Left cardiac atrium (tissue), 4 donors: ENCODE measurements at places on chromosomes 1 and 21. TPM values are rescaled to one million over a fixed set of nuclear protein-coding genes. Genes with fewer than 3 reads are reported as not detected.

- peak; percentile 37 for DNase-seq
Measured at GRCh38 chr1:108057541-108057940, 92.6 kb upstream of the VAV3 start.

- no peak for DNase-seq
Measured at GRCh38 chr1:72105201-72105600, 177.1 kb downstream of the NEGR1 start.

- DNase-seq = no peak
Measured at GRCh38 chr1:95118067-95118499, 928 bp downstream of the TLCD4 start.

DNA sequence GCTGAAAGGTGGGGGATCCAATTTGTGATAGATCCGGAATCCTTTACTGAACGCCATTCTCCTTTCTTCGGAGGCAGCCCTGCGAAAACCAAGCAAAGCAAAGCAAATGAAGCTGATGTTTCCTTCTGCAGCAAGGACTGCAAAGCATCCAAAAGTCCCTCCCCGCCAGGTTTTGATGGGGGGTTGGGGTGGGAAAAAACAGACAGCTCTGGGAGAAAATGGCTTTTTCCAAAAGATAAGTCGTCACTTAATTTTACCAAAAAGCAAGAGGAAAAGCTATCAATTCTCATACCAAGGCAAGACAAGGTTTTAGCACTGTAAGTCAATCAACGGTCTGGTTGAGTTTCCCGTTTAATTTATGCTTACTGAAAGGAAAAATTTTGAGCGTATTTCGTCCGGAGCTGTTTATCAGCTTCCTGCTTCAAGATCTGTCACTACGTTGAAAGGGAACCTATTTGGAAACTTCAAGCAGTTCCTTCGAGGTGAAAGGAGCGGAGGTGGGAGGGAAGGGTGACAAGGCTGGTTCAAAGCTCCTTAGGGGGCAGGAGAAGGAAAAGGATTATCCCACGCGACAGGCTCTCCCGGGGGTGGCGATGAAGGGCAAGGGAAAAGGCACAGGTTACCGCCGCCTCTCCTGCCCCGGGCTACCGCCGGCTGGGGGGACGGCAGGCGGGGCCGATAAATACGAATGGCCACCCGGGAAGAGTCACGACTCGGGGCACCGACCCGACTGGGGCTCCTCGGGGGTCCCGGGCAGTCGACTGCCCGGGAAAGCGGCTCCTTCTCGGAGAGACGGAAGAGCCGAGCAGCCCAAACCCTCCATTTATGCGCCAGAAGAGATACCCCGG, 750 bp downstream of the SYNJ1 start:
- DNase-seq = no peak

DNA sequence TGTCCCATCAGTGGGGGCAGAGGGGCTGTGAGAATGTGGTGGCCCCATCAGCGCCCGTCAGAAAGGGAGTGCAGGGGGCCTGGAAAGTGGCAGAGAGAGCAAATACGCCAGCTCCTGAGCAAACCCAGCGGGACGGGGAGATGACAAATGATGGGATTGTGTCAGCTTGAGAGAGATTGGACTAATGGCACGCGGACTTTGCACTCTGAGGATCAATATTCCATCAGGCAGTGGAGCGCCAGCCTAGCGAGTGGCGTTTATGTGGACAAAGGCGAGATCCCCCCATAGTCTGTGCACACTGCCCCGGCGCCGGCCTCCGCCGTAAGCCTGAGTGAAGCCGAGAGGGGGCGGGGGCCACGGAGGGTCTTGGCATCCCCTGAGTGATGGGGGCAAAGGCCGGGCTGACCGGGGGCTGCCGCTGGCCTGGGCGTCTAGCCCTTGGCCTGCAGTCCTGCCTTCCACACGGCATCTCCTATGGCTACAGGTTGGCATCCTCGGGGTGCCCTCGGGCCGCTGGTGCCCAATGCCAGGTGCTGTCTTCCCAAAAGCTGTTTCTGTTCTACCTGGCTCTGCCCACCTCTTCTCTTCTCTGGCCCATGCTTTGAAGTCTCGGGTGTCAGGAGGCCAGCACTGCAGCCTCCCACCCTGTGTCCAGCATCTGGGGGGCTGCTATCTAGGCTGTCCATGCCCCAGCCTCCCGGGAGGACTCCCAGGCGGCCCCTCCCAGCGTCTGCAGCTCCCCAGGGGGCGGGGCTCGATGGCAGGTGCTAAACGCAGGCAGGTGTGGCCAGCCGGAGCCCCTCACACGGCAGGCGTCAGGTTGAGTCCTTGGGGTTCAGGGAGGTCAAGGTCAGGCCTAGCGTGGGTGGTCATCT, 46.5 kb downstream of the PRDM16 start:
- DNase-seq = no peak

- DNase-seq = peak; percentile 37
Measured at GRCh38 chr21:31781737-31782136, 49.8 kb upstream of the SCAF4 start.

DNA sequence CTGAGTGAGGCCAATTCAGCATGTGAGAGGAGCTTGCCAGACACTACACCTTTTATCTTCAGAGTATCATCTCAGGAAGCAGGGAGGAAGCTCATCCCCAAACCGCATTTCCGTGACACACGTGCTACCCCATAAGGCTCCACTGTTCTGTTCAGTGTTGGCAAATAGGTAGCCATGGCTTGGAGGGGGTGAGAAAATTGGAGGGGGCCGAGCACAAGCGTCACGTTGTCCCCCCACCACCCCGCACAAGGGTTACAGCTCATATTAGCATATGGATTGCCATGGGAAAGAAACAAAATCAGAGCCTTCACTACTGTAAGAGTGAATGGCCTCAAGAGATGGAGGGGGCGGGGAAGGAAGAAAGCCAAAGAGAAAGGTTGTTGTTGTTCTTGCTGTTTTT, 46.7 kb downstream of the OLIG1 start:
- no peak for DNase-seq

DNA sequence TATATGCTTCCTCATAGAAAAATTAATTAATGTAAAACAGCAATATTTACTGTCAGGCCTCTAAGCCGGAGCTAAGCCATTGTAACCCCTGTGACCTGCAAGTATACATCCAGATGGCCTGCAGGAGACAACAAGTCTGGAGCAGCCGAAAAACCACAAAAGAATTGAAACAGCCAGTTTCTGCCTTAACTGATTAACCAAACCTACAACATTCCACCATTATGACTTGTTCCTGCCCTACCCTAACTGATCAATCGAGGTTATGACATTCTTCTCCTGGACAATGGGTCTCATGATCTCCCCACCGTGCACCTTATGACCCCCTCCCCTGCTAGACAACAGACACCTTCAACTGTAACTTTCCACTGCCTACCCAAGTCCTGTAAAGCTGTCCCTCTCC, 205.8 kb upstream of the DUSP10 start:
- DNase-seq = no peak

DNA sequence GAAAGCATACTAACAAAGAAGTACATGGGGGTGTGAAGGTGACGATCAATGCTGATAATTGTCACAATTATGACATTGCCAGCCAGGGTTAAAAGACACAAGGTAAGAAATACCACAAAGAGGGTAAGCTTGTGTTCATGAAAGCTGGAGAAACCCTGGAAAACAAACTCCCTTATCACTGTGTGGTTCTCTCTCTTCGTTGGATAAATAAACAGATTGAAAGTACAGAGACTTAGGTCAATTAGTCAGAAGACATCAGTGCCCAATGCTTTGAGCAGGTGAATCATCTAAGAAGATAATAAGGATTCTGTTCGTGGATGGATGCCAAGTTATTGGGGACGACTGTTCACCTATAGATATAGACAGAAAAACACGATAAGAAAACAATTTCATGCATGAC, 22.4 kb upstream of the FCER1A start:
- DNase-seq = no peak

DNA sequence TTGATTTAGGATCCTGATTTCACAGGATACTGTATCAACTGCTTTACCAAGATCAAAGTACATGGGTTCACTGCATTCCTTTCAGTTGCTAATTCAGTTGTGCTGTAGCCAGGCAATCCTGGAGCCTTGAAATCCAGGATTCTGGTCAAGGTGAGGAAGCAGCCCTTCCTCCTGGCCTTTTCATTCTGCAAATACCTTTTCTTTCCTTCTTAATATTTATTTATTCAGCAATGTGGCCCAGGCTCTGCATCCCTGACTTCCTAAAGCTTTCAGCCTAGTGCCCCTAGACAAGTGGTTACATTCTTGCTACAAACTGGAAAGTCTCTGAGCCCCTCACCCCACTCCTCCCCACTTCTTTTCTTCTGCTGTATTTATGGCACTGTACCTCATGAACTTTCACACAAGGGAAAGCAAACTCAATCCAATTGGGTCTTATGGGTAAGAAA, 16.2 kb downstream of the LRRC8D start:
- no peak for DNase-seq

DNA sequence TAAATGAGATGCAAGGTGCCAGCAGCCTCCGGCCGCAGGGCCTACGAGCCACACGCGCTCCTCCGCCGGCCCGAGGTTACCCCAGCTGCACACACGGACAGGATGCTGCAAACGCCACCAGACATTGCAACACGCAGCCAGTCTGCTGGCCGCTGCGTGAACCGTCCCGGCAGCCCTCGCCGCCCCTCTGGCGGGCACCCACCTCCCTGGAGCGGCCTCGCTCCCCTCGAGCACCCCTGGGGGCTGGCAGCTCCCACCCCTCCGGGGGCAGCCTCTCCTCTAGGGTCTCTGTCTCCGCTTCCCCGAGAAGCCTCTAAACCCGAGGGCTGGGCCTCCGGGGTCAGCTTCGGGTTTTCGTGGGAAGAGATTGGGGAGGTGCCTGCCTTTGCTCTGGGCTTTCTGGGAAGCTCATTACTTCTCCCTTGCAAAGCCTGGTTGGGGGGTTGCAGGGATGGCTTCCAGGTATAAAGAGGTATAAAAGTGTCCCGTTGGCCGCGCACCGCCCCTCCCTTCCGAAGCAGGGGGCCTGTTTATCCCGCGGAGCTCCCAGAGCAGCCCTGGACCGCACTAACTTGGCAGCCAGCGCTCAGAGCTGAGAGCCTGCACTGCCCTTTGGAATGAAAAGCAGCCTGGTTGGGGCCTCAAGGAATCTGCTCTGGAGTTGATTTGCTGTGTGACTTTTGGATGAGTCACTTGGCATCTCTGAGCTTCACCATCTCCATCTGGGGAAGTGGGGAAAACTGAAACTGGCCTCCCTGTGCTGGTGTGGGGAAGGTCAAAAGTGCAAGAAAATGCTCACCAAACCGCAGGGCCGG, 21.8 kb downstream of the DHRS3 start:
- peak; percentile 94 for DNase-seq

DNA sequence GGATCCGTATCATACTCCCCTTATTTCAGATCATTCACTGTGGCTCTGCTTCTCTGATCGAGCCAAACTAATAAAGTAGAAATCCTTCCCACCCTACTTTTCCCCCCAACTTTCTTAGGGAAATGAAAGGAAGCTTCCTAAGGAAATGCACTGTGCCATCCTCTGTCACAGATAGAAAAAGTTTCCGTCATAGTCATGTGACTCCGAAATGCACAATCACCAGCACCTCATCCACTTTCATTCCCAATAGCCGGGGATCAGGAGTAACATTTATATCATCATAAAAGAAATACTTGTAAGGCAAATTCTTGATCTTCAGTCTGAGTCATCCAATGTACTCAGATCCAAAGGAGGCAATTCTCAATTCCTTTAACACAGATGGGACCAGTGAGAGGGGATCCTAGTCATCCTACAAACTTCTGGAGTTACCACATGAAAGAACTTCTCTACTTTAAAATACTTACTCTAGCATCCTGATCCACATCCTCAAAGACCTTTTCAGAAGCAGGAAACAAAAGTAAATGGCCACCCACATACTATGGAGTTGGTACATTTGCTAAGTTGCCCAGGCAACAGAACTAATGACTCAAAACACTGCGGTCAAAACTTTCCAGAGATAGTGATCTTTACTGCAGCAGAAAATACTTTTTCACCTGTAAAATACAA, 97.8 kb upstream of the ZC3H11B start:
- DNase-seq = no peak

DNA sequence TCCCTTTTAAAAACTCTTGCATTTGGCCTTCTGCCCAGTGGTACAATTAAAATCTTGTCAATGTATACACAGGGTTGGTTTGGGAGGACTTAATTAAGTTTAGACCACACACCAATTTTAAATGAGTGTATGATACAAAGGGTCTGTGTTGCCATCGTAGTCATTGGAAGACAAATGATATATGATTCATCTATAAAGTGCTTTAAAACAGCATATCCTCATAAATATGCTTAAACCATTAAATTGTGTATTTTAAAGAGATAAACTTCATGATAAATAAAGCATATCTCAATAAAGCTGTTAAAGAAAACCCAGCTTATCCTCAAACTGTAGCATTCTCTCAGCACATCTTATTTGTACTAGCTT, 69.5 kb downstream of the LUZP1 start:
- DNase-seq = no peak

DNA sequence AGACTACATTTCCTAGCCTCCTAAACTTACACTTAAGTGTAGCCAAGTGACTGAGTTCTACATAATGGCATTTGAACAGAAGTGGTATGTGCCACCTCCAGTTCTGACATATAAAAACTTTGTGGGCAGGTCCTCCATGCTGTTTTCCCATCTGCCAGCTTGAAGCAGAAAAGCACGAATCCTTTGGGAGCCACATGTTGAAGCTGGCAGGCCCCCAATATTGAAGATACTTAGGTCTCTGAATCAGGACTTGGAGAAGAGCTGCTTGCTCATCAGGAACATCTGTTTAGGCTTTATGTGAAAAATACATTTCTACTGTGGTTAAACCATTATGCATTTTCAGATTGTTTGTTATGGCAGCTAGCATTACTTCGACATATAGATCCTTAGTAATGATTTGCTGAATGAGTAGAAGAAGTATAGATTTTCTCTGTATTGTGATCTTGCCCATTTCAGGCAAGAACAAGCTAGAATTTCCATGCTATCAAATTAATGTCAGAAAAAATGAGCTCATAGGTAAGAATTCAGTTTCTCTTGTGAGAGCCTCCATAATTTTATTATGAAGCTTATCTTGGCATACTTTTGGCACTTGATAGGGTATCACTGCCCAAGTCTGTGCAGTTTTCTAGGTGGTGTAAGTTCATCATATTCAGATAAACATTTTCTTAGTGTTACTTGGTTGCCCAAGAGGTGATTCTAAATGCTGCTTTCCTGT, 68.4 kb downstream of the GDAP2 start:
- DNase-seq = no peak

DNA sequence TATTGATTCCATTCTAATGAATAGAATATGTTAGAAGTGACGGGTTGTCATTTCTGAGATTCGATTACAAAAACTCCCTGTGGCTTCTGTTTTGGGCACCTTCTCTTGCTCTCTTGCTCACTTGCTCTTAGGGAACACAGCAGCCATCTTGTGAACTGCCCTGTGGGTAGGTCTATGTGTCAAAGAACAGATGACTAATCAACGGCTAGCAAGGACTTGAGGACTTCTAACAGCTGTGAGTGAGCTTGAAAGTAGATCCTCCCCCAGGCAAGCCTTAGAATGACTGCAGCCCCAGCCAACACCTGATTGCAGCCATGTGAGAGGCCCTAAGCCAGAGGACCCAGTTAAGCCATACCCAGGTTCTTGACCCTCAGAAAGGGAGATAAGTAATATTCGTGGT, 49.3 kb downstream of the AZIN2 start:
- no peak for DNase-seq

- DNase-seq = no peak
Measured at GRCh38 chr1:216216305-216216704, 206.9 kb downstream of the USH2A start.

PRR9 gene
- not detected for total RNA-seq

C1QTNF12 gene
- 1.5 TPM for total RNA-seq

BACH1 gene
- 35.3 TPM for total RNA-seq

OR2T35 gene
- not detected for total RNA-seq

PODN gene
- 28.6 TPM for total RNA-seq

LCE2C gene
- not detected for total RNA-seq

TMEM52 gene
- 0.82 TPM for total RNA-seq

EDARADD gene
- not detected for total RNA-seq
